ENCODE measurements at places on chromosomes 4 and X.

DNA sequence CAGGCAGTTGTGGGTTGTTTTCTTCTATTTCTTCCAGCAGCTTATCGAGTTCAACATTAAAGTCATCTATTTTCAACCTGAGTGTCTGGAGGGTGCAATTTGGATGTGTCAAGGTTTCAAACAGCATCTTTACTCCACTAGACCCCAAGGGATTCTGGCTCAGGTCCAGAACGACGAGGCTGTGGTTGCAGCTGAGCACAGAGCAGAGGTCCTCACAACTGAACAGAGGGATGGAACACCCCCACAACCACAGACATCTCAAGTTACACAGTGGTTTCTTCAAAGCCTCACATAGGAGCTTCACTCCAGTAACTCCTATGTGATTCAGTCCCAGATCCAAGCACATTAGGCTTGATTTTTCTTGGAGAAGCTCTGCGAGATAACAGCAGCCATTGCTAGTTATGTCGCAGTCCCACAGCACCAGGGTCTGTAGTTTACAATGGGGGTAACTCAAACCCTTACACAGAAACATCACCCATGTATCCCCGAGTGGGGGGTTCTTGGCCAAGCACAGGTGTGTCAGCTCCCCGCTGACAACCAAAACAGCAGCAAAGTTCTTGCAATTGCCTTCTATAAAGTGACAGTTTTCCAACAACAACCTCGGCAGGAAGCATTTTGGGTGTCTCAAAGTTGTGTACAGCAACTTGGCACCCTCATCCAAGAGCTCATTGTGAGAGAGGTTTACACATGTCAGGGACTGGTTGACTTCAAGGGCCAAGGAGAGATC, 2.8 kb downstream of the NLRP2B start:
- H3K36me3 ChIP-seq, result no peaks in the 10 kb centered on the region
- no peaks in the 10 kb centered on the region for H3K27me3 ChIP-seq
- no peaks in the 10 kb centered on the region for H3K4me1 ChIP-seq
- DNase-seq, result no peak
- no peak overlapping the region for H3K27ac ChIP-seq
- no peak overlapping the region for H3K4me3 ChIP-seq

GRCh38 chr4:17493619-17494018, 18.3 kb downstream of the QDPR start:
- H3K27ac ChIP-seq, result no peak overlapping the region
- no peaks in the 10 kb centered on the region for H3K27me3 ChIP-seq
- peaks cover 47% of the 10 kb centered on the region for H3K36me3 ChIP-seq
- no peaks in the 10 kb centered on the region for H3K4me1 ChIP-seq
- no peak overlapping the region for H3K4me3 ChIP-seq

DNA sequence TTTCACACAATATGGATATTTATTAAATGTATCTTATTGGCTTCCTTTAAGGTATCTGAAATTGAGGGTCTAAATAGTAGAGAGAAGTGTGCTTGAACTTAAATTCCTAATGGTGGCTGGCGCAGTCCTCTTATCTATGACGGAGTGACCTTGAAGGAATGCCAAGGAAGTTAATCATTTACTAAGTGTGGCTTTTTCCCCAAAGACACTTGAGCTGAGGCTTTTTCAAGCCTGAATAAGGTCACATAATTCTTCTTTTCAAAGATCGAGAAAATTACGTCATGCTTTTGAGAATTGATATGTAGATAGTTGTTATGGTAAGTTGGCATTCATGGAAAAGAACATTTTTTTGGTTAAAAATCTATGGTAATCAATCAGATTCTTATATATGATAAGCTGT, 11.7 kb upstream of the PRPS2 start:
- no peak overlapping the region for H3K4me3 ChIP-seq
- no peak overlapping the region for H3K27ac ChIP-seq
- H3K4me1 ChIP-seq, result no peaks in the 10 kb centered on the region
- no peaks in the 10 kb centered on the region for H3K36me3 ChIP-seq

DNA sequence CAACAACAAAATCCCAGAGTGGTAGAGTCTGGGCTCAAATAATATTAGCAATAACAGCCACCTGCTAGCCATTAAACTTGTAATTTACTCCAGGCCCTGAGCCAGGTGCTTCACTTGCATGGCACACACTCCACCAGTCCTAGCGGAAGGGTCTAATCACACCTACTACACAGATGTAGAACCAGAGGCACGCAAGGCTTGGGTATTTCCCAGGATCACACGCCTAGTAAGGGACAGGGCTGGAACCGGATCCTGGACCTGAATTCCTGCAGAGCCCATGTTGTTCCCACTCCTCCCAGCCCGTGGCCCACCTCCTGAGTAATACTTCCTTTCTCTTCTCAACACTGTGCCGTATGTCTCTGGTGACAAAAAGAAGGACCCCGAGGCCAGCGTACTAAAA, 5.7 kb downstream of the MAGEA1 start:
- no peak overlapping the region for H3K4me3 ChIP-seq
- no peak overlapping the region for H3K27ac ChIP-seq
- no peak for DNase-seq
- H3K27me3 ChIP-seq, result no peaks in the 10 kb centered on the region

DNA sequence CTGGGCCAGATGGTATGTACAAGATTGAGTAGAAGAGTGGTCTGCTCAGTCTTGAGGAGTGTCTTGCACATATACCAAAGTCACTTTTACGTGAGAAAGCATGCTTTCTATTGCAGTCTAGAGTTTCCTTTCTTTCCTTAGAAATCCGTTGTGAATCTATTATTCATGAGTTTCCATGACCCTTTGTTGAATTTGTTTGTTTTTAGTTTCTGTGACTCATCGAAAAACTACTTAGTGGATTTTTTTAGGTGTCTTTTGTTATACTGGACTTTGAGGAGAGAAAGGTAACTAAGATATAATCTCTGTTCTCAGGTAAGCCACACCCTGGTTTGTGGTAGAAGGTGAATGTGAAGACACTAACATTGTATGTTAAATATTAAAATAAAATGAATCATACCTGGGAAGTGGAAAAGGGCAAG, 23.0 kb downstream of the GALNT7 start:
- no peak for DNase-seq
- H3K36me3 ChIP-seq, result no peaks in the 10 kb centered on the region
- peaks cover 11% of the 10 kb centered on the region for H3K4me1 ChIP-seq
- H3K27me3 ChIP-seq, result no peaks in the 10 kb centered on the region
- H3K27ac ChIP-seq, result no peak overlapping the region
